ENCODE measurements at places on chromosomes 6 and 20. TPM values are rescaled to one million over a fixed set of nuclear protein-coding genes. Genes with fewer than 3 reads are reported as not detected.

Gene SIRPA
- total RNA-seq = 9.7 TPM

Gene DUSP15
- not detected for total RNA-seq

Gene KIF6
- total RNA-seq = under 0.01 TPM

Gene VEGFA
- 190 TPM for total RNA-seq

GRCh38 chr20:51087266-51087665 lies 64.4 kb upstream of the KCNG1 start:
- DNase-seq = no peak

DNA sequence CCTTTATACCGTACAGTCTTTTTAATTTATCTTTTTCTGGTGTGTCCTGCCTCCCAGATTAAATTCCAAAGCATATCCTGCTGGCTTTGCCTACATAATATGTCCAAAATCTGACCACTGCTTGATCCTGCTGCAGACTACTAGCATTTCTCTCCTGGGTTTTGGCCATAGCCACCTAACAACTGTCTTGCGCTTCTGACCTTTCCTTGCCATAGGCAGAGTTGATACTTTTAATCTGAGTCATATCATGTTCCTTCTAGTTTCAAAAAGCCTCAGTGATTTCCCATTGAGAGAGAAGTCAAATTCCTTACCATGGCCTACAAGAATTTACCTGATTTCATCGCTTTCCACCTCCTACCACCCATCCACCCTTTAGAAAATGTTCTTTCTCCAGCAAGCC lies 104.8 kb downstream of the BCKDHB start:
- peak; percentile 14 for DNase-seq

GRCh38 chr6:12637960-12638641 lies 78.5 kb upstream of the PHACTR1 start:
- DNase-seq = peak; percentile 31
